ENCODE measurements at places on chromosomes 2 and 18.

DNA sequence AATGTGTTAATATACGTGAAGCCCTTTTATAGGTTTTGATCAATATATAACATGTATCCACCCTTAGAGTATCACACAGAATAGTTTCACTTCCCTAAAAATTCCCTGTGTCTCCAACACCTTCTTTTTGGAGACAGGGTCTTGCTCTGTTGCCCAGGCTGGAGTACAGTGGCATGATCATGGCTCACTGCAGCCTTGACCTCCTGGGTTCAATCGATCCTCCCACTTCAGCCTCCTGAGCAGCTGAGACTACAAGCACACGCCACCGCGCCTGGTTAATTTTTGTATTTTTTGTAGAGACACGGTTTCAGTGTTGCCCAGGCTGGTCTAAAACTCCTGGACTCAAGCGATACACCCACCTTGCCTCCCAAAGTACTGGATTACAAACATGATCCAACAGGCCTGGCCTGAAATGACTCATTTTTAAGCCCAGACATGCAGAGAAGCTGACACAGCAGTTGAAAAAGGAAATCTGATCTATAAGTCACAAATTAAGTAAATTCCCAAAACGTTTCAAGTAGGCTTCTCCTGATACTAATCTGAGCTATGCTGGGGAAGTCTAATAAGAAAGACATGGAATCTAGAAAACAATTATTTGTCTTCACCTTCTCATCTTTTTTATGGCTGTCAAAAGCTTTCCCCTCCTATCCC lies 2.9 kb downstream of the DUSP11 start:
- no peak for DNase-seq

- DNase-seq: no peak
Measured at GRCh38 chr2:120542911-120543527, 192.6 kb upstream of the GLI2 start.

DNA sequence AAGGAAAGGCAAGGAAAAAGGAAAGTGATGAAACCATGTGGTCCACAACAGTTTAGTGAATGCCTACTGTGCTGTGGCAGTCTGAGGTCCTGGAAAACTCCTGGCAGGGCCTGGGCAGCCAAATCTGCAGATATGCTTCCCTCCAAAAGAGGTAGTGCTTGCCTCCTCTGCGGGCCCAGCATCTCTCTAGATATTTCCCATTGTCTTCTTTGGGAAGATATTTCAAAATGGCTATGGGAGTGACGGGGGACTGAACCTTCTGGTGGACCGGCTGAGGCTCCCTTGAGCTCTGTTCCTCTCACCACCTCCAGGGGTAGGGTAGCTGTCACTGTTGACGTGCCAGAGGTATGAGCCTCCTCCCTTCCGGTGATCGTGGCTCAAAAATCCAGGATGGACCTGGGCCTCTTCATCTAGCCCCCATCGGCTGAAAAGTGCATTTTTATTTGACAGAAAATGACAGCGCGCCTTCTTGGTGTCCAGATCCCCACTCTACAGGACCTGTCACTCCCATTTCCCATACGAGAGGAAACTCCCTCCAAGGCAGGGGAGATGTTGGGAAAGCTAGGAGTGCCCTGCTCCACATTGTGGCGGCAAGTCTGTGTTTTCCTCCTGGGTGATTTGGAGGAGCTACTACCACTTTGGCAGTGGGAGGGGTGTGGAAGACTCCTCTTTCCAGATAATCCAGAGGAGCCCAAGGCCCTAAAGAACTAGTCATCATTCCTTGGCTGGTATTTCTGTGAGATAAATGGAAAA lies 9.4 kb upstream of the PAX3 start:
- peak; percentile 21 for DNase-seq

DNA sequence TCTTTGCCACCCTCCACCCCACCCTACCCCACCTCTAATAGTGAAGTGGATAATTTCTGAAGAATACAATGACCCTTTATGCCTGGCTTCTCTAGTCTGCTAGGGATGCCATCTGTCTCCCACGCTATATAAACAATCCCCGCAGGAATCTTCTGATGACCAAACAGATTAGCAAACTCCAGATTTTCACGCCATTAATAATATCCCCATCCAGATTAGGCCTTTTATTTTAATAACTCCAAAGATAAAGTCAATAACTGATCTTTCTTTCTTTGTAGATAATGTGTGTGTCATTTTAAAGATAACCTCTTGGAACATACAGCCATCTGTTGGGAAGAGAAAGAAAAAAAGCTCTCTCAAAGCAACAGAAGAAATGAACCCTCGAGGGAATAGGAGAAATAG lies 47.9 kb upstream of the CCDC150 start:
- DNase-seq: peak; percentile 71

GRCh38 chr2:79849949-79850348 lies 337.1 kb downstream of the CTNNA2 start:
- no peak for DNase-seq

DNA sequence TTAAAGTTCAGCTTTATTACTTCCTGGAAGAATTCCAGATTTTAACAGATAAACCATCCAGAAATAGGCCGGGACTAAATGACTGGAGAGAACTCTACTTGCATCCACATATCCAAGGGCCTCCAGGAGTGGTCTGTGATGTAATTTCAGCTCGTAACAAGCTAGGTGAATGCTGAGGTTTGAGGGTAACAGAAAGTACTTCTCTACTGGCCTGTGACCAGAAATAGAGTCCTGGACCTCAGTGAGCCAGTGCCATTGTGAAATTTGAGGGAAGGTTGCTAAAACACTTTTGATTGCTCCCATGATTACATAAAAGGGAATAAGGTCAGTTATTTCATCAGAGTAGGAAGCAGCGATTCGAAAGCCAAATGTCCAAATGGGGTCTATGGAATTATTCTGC lies 158.1 kb downstream of the DOCK10 start:
- DNase-seq: no peak

- no peak for DNase-seq
Measured at GRCh38 chr18:50013363-50014138, 181.4 kb downstream of the MYO5B start.
